Natural killer cell treated with Interleukin-12 subunit alpha and Interleukin-12 subunit beta and Interleukin-15 and Interleukin-18, amount 100 ng/mL, for 72 hours (primary cell): ENCODE measurements at places on chromosomes 5 and 9. TPM values are rescaled to one million over a fixed set of nuclear protein-coding genes. Genes with fewer than 3 reads are reported as not detected.

The CTSV gene
- not detected for total RNA-seq

The CFAP157 gene
- total RNA-seq = not detected

The RFX3 gene
- 22.5 TPM for total RNA-seq

The CHSY3 gene
- total RNA-seq = 2.3 TPM

The UBE2QL1 gene
- total RNA-seq = not detected

The IL17B gene
- not detected for total RNA-seq

The GBGT1 gene
- total RNA-seq = 7.2 TPM

The HRCT1 gene
- total RNA-seq = not detected

The PCSK5 gene
- 9.9 TPM for total RNA-seq

The PDGFRB gene
- total RNA-seq = 4.4 TPM

The CNTRL gene
- 64.6 TPM for total RNA-seq

GRCh38 chr5:1312206-1312605 is 17.3 kb upstream of the TERT start:
- H3K27ac ChIP-seq = peak overlapping the region; percentile 31
- peaks cover 39% of the 10 kb centered on the region for H3K4me1 ChIP-seq
- peak overlapping the region; percentile 22 for H3K4me3 ChIP-seq
- peak; percentile 56 for DNase-seq
- peaks cover 12% of the 10 kb centered on the region for H3K36me3 ChIP-seq

DNA sequence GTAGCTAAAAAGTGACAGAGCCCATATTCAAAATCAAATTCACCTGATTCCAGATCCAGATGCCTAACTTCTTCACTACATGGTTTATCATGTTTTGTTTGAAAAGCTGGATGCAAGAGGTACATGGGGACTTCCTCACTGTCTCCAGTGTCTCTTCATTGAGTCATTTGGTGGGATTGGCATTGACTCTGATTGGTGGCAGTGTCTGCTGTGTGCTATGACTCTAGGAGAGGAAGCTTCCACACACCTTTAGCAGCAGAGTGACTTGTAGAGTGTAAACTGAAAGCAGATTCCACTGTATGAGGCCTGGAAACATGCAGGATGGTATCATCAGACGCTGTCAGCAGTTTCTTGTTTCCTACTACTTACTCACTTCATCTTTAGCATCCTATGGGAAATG is 250.9 kb upstream of the SEMA6A start:
- H3K4me1 ChIP-seq = no peaks in the 10 kb centered on the region
- no peak for DNase-seq
- no peak overlapping the region for H3K27ac ChIP-seq
- no peaks in the 10 kb centered on the region for H3K36me3 ChIP-seq

DNA sequence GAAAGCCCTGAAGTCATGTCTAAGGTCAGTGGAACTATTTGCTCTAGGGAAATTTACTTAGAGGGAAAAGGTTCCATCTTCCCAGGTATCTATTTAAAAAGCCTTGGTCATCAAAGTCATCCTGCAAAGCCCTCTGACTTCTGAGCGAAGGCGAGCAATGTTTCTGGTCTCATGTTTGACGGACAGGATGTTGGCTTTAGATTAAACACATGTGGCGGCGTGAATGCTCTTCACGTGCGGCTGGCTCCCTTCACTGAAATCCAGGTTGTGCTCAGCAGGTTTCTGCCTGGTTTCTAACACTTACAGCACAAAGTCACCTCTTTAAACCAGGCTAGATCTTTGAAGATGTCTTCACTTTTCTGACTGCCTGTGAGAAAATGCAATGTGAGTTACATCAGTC is 5.7 kb upstream of the ZBTB34 start:
- H3K4me3 ChIP-seq = no peak overlapping the region
- peaks cover 2% of the 10 kb centered on the region for H3K4me1 ChIP-seq
- H3K36me3 ChIP-seq = no peaks in the 10 kb centered on the region
- no peak for DNase-seq

DNA sequence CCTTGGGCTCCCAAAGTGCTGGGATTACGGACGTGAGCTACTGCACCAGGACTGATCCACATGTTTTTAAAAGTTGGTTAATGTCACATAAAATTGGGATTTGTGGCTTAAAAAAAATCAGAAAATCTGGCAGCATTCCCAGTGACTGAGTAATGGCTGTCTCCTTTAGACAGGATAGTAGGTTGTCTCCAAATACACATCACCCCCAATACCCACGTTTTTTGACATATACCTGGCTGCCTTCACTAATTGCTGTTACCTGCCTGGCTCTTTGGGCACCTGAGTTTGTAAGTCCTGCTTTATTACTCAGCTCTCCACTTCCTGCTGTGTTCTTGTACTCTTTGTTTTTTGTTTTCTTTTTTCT is 84.8 kb downstream of the KDM4C start:
- no peak overlapping the region for H3K27ac ChIP-seq
- H3K4me3 ChIP-seq = no peak overlapping the region
- peaks cover 10% of the 10 kb centered on the region for H3K4me1 ChIP-seq
- DNase-seq = no peak

GRCh38 chr9:130451004-130451390 is 6.2 kb downstream of the ASS1 start:
- peaks cover 8% of the 10 kb centered on the region for H3K27me3 ChIP-seq
- no peak for DNase-seq

GRCh38 chr9:128372784-128373183 is 1.6 kb downstream of the URM1 start:
- H3K27me3 ChIP-seq = no peaks in the 10 kb centered on the region
- H3K36me3 ChIP-seq = peaks cover 6% of the 10 kb centered on the region
- H3K4me3 ChIP-seq = peak overlapping the region; percentile 93
- no peak for DNase-seq
- H3K27ac ChIP-seq = peak overlapping the region; percentile 68
- H3K4me1 ChIP-seq = peaks cover 29% of the 10 kb centered on the region

- H3K36me3 ChIP-seq = no peaks in the 10 kb centered on the region
- no peak for DNase-seq
- no peaks in the 10 kb centered on the region for H3K27me3 ChIP-seq
- H3K27ac ChIP-seq = no peak overlapping the region
- peaks cover 42% of the 10 kb centered on the region for H3K4me1 ChIP-seq
- H3K4me3 ChIP-seq = no peak overlapping the region
Measured at GRCh38 chr9:132036521-132036920, 43.1 kb downstream of the MED27 start.

- H3K4me3 ChIP-seq = no peak overlapping the region
- no peak overlapping the region for H3K27ac ChIP-seq
- peaks cover 5% of the 10 kb centered on the region for H3K36me3 ChIP-seq
- no peak for DNase-seq
- no peaks in the 10 kb centered on the region for H3K4me1 ChIP-seq
Measured at GRCh38 chr9:8960254-8960653, 1160.7 kb upstream of the DMAC1 start.

DNA sequence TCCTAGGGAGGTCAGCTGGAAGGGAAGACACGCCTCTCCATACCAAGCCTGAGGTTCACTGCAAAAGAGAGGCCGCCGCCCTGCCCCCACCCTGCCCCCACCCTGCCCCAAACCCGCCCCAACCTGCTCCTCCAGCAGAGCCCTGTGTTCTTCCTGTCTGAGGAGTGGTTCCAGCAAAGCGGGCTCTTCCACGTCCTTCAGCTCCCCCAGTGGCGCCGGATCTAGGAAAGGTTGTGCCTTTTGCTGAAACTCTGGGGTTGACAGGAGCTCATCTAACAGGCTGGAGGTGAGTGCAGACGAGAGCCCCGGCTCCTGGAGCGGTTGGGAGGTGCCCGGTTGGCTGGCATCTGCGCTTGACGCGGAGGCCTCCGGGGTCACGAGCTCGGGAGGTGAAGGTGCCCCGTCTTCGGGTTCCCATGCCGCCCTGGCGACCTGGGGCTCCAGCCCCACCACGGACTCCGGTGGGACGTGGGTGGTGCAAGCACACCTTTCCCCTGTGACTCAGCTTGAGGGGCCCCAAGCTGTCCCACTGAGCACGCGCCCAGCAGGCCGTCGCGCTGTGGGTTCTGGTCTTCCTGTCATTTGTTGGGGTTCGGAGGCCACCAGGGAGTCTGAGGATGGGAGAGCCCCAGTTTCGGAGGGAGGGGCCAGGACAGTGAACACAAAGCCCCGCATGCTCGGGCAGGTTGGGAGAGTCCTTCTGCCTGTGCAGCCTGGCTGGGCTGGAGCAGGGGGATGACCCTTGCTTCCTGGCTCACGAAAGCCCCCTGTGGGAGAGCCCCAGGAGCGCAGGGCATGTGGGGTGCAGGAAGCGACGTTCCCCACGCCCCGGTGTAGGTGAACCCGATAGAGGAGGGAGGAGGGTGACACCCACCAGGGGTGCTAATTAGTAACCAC is 1467.1 kb downstream of the FOXD4L5 start:
- peaks cover 13% of the 10 kb centered on the region for H3K27me3 ChIP-seq
- H3K4me1 ChIP-seq = peaks cover 16% of the 10 kb centered on the region
- H3K4me3 ChIP-seq = peak overlapping the region; percentile 74
- peaks cover 24% of the 10 kb centered on the region for H3K36me3 ChIP-seq
- peak overlapping the region; percentile 24 for H3K27ac ChIP-seq

GRCh38 chr5:53970475-53970874 is 339.9 kb downstream of the ARL15 start:
- DNase-seq = no peak
- no peak overlapping the region for H3K27ac ChIP-seq
- H3K4me1 ChIP-seq = no peaks in the 10 kb centered on the region
- no peaks in the 10 kb centered on the region for H3K36me3 ChIP-seq
- no peaks in the 10 kb centered on the region for H3K27me3 ChIP-seq

DNA sequence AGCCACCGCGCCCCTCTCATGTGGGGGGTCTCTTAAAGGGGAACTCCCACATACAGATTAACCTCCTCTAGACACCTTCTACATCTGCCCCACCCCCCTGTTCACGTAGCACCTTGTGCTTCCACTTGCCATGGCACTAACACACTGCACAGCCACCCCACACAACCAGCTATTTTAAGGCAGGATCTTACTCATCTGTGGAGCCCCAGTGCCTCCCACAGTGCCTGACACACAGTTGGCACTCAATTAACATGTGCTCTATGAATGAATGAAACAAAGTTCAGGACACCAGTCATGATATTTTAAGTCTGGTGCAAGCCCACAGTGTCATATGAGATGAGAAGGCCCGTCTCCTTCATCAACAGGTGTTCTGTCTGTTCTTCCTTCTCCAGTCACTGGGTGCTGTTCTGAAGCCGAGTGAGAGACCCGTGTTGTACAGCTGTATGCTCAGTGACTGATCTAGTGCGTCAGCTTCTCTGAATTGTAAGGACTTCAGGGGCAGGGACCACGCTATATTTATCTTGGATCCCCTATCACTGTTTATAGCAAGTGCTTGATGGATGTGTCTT is 149.1 kb downstream of the TLE1 start:
- peaks cover 21% of the 10 kb centered on the region for H3K4me1 ChIP-seq
- no peak for DNase-seq
- no peaks in the 10 kb centered on the region for H3K36me3 ChIP-seq
- H3K27me3 ChIP-seq = peaks cover 9% of the 10 kb centered on the region
- no peak overlapping the region for H3K27ac ChIP-seq
- no peak overlapping the region for H3K4me3 ChIP-seq

GRCh38 chr9:88270413-88270812 is 117.8 kb upstream of the SPIN1 start:
- no peak overlapping the region for H3K27ac ChIP-seq
- H3K27me3 ChIP-seq = no peaks in the 10 kb centered on the region
- no peaks in the 10 kb centered on the region for H3K36me3 ChIP-seq
- no peak overlapping the region for H3K4me3 ChIP-seq

DNA sequence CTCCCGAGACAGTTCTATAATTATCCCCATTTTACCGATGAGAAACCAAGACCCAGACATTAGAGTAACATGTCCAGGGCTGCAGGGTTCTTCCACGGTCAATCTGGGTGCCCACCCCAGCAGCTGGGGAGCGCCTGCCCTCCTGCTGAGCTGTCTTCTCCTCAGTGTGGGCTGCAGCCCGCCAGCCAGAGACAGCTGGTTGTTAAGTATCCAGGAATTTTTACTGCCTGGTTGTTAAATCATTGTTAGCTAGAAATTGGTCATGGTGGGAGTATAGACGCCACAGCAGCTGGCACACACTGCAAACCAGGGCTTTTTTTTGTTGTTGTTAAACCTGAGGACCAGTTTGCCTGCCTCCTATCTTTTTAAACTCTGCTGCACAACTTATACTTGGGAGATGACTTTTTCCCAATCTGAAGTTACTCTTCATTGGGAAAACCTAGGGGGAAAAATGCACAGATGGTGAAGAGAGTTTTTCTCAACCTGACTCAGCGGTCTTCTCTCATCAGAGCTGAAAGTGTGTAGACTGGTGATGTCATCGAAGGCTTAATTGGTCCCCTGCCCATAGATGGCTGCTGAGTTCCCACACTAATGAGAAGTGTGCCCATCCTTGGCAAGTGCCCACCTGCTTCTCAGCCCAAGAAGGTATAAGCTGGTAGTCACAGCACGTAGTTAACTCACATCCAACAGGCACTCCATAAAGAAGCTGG is 208.6 kb downstream of the DRD1 start:
- H3K36me3 ChIP-seq = no peaks in the 10 kb centered on the region
- H3K27ac ChIP-seq = no peak overlapping the region
- H3K4me1 ChIP-seq = no peaks in the 10 kb centered on the region
- no peak for DNase-seq

GRCh38 chr9:108549184-108549583 is 306.6 kb downstream of the ACTL7B start:
- H3K4me1 ChIP-seq = no peaks in the 10 kb centered on the region
- H3K27ac ChIP-seq = no peak overlapping the region
- no peaks in the 10 kb centered on the region for H3K27me3 ChIP-seq
- H3K36me3 ChIP-seq = no peaks in the 10 kb centered on the region
- no peak for DNase-seq

GRCh38 chr9:6977761-6978160 is 220.0 kb downstream of the KDM4C start:
- peaks cover 14% of the 10 kb centered on the region for H3K36me3 ChIP-seq
- DNase-seq = no peak
- peaks cover 32% of the 10 kb centered on the region for H3K4me1 ChIP-seq
- no peak overlapping the region for H3K4me3 ChIP-seq
